ENCODE measurements at places on chromosomes 12 and 14. TPM values are rescaled to one million over a fixed set of nuclear protein-coding genes. Genes with fewer than 3 reads are reported as not detected.

DCN gene
- 2,288 TPM for polyA plus RNA-seq

CEP170B gene
- polyA plus RNA-seq, result 9.7 TPM

IFNG-AS1 gene
- polyA plus RNA-seq, result 0.31 TPM

MYO1H gene
- polyA plus RNA-seq, result 1.1 TPM

KLRF1 gene
- 1.1 TPM for polyA plus RNA-seq

TAC3 gene
- polyA plus RNA-seq, result 0.90 TPM

NTF3 gene
- 2.4 TPM for polyA plus RNA-seq

DTX3 gene
- 52.7 TPM for polyA plus RNA-seq

ZBTB39 gene
- polyA plus RNA-seq, result 12.6 TPM

RHOJ gene
- polyA plus RNA-seq, result 66.8 TPM

TAS2R20 gene
- 3.3 TPM for polyA plus RNA-seq

RNASE7 gene
- not detected for polyA plus RNA-seq

KRT7 gene
- polyA plus RNA-seq, result 47.1 TPM

SMIM41 gene
- polyA plus RNA-seq, result 2.5 TPM

PEBP1 gene
- 231 TPM for polyA plus RNA-seq

DPF3 gene
- 2.4 TPM for polyA plus RNA-seq

P2RX2 gene
- polyA plus RNA-seq, result 10.8 TPM

DNA sequence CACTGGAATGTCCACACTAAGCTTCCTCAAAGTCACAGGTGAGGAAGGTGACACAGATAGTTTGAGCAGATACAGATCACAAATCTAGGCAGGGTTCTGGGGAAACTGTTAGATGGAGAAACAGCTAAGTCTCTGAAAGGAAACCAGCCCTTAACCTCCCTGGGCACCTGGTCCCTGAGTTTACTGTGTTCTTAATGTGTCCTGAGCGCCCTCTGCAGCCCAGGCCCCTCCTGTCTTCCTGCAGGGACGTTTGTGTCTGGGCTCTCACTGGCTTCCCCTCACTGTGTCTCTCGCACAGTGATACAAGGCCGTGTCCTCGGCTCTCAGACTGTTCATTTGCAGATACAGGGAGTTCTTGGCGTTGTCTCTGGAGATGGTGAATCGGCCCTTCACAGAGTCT, 684.3 kb downstream of the TMEM121 start:
- DNase-seq, result no peak

GRCh38 chr12:132653567-132654290, 33.4 kb downstream of the POLE start:
- no peak for DNase-seq

GRCh38 chr14:74415115-74415437, 10.9 kb downstream of the SYNDIG1L start:
- no peak for DNase-seq

GRCh38 chr12:117768860-117769259, 199.9 kb downstream of the KSR2 start:
- DNase-seq, result no peak

DNA sequence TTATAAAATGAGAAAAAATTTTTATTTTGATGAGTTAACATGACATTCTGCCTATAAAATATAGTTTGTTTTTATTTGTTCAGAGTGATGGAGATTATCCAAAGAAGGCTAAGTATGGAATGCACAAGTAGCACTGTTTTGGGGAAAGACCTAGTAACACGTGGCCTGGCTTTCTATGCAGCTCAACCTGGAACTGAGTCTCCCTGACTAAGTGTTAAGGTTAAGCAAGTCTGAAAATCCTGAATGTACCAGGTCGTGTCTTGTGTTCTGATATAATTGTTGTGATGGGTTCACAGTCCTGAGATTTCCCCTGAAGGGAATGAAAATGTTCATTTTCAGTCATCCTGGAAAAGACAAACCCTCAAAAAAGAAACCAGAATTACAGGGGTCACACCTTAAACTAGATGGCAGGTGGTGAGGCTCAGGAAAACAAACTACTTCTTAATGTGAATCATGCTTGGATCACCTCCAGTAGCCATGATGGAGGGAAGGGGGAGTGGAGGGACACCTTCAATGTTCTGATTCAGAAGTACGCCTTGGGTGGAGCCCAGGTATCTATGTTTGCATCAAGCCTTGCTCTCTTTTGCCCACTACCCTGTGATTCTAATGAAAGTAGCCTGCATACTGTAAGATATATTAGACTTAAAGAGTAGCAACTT, 236.8 kb downstream of the ALX1 start:
- no peak for DNase-seq

GRCh38 chr12:93199831-93200236, 177.9 kb upstream of the NUDT4 start:
- DNase-seq, result no peak

DNA sequence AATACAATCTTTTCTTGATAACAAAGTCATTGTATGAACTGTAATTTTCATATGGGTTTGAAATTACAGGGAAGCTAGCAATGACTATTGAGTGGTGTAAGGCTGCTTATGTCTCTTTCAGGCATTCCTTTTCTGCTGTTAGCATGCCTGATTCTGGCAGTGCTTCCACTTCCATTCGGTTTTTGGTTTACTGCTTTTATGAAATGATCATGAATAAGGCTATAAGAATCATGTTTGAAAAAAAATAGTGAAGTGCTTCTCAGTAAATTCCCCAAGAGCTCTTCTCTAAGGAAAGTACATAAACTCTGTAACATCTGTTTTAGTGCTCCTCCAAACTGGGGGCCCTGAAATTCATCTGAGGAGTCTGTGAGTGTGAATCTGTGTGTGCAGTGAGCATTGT, 434.0 kb upstream of the RGS6 start:
- no peak for DNase-seq

GRCh38 chr12:90653040-90653439, 301.9 kb downstream of the CCER1 start:
- DNase-seq, result no peak

DNA sequence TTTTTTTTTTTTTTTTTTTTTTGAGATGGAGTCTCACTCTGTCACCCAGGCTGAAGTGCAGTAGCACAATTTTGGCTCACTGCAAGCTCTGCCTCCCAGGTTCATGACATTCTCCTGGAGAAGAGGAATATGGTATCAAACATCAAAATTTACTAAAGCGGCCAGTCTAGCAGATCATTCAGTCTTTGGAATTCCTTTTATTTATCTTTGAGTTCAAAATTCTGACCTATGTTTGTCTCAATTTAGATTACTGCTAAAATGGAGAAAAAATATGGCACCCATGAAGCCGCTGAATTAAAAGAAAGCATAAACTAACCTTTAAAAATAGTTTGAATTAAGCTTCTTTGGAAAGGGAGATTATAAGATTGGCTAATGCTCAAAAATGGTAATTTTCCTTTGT, 64.5 kb upstream of the EGLN3 start:
- no peak for DNase-seq

DNA sequence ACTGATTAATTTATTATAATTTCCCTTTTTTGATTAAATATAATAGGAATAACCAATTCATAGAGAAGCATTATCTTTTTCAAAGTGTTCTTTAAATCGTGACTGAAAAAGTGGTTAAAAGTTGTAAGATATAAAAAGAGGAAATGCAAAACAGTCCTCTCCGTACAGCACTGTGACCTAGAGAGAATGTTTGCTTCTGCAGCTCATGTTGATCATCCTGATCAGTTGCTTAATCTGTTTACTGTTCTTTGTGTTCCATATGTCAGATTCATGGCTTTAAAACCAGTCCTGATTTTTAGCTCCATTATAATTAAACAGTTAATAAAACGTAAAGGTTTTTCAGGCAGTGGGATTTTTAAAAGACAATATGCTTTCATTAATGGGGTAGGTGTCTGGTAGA, 4.7 kb downstream of the TTC8 start:
- DNase-seq, result no peak

DNA sequence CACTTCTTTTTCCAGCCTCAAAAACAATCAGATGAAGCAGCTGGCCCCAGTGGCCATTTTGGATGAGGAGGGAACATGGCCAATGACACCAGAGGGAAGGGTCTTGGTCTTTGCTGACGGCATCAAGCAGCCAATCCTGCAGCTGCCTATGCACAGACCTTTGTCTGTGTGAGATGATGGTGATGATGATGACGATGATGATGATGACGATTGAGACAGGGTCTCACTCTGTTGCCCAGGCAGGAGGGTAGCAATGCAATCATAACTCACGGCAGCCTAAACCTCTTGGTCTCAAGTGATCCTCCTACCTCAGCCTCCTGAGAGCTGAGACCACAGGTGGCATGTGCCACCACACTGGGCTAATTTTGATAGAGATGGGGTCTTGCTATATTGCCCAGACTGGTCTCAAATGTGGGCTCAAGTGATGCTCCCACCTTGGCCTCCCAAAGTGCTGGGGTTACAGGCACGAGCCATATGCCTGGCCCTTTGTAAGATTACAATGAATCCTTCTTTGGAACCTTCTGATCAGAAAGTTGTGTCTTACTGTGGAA, 26.5 kb upstream of the NCOR2 start:
- DNase-seq, result no peak

- DNase-seq, result no peak
Observed at GRCh38 chr14:96698960-96699539, 98.1 kb upstream of the VRK1 start.

DNA sequence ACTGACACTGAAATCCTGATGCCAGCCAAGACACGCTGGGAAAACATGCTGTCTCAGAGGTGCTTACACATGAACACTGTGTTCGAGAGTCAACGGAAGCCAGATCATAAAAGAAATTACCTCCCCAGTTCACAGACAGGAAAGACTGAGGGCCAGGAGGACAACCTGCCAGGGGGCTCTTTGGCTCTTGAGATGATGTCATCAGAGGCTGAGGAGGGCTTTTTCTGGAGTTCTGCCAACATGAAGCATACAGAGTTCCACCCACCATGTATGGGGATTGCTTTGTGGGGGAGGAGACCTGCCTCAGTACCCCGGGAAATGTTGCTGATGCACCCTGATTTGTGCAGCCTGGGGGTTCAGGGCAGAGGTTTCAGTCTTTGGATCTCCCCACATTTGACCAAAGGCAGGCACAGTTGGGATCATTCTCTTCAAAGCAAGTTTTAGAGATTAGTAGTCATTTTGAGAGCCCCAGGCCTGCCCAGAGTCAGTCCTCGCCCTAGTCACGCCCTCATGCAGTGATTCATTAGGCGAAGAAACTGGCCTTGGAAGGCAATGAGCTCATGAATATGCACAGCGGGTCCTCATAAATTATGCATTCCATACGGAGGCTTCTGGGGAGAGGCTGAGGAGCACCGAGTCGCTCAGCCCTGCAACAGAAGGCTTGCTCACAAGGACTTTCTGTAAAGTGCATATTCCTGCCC, 34.9 kb upstream of the EML1 start:
- no peak for DNase-seq

GRCh38 chr14:49796025-49796424, 28.1 kb downstream of the KLHDC2 start:
- no peak for DNase-seq

DNA sequence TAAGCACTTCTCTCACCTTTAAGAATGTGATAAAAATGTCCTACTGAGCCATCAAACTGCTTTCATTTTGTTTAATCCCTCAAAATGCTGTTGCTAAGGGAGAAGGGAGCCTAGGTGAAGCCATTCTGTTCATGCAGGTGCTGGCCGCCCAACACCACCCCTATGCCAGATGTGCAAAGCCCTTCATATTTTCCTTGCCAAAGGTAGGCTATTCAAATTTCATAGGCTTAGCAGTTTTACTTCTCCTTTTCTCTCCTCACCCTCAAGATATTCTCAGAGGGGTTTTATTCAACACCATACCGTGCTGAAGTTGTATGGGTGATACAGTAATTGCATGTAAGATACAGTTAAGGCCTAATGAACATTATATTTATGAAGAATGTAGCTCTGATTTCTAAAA, 461.7 kb downstream of the GXYLT1 start:
- DNase-seq, result no peak

DNA sequence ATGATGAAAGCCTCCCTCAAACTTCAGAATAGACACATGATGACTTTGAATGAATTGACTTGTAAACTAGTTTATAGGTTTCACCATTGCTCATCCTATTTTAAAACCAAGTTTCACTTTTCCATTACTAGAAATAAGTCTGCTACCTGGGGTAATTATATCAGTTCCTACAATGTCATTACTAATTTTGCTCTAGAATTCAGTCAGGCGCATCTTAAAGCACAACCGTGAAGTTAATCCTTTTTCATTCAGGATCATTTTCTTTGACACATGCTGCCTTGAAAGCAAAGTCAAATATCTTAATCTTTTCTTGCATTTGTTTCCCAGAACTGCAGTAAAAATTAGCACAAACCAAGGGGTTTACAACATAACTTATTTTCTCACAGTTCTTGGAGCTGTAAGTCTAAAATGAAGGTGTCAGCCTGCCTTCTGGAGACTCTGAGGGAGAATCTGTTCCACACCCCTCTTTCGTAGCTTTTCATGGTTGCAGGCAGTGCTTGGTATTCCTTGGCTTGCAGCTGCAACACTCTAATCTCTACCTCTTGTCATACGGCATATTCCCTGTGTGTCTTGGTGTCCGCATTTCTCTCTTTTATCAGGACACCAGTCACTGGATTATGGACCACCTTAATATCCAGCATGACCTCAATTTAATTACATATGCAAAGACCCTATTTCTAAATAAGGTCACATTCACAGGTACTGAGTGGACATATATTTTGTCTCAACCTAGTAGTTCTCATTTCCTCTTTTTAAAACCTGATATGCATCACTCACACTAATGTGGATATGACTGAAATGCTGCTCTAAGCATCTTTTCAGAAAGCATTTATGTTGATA, 114.3 kb upstream of the PDZRN4 start:
- no peak for DNase-seq

DNA sequence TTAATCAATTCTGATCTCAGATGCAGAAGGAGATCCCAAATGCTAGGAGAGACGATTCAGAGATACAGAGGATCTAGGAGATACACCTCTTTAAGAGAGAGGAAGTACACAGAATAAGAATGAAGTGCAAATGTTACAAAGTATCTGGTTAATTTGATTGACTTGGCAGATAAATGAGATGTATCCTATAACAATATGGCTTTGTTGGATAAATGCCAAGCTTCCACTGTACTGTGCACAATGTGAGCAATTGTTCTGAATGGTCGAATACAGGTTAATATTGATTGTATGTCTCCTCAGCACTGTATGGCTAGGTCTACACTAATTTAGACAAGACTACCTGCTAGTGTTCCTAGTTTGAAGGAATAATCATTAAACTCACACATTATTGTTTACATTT, 119.6 kb upstream of the PTPRB start:
- no peak for DNase-seq

DNA sequence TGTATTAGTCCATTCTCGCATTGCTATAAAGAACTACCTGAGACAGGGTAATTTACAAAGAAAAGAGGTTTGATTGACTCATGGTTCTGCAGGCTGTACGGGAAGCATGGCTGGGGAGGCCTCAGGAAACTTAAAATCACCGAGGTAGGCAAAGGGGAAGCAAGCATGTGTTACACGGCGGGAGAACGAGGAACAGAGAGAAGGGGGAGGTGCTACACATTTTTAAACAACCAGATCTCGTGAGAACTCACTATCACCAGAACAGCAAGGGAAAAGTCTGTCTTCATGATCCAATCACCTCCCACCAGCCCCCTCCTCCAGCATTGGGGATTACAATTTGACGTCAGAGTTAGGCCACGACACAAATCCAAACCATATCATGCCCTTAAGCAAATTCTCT, 13.3 kb upstream of the MAX start:
- DNase-seq, result no peak
